Cardiac muscle cell (in vitro differentiated cells and primary cell): ENCODE measurements at places on chromosomes 4 and X. TPM values are rescaled to one million over a fixed set of nuclear protein-coding genes. Genes with fewer than 3 reads are reported as not detected.

The UTP3 gene
- total RNA-seq, result 18.4 and 23.7 TPM in 2 replicates

The LRCH2 gene
- 8.2 and 9.4 TPM in 2 replicates for total RNA-seq

The ASB12 gene
- 0.24 and 0.46 TPM in 2 replicates for total RNA-seq

The VCX2 gene
- total RNA-seq, result not detected in 2 replicates

The AKAP4 gene
- total RNA-seq, result not detected in 2 replicates

The GYPE gene
- total RNA-seq, result 0.07 TPM in 1 of 2 replicates, not detected in the other

The PPP1R2C gene
- total RNA-seq, result not detected in 2 replicates
